Transverse colon (tissue), 4 donors: ENCODE measurements at places on chromosomes 12 and 14.
A peak's percentile ranks its signal among the peaks of the same experiment; 100 is the strongest.

- DNase-seq = no peak
Measured at GRCh38 chr14:53409289-53409688, 256.2 kb upstream of the DDHD1 start.

- peak; percentile 48 for DNase-seq
Measured at GRCh38 chr12:57898308-57898970, 42.9 kb upstream of the ATP23 start.

DNA sequence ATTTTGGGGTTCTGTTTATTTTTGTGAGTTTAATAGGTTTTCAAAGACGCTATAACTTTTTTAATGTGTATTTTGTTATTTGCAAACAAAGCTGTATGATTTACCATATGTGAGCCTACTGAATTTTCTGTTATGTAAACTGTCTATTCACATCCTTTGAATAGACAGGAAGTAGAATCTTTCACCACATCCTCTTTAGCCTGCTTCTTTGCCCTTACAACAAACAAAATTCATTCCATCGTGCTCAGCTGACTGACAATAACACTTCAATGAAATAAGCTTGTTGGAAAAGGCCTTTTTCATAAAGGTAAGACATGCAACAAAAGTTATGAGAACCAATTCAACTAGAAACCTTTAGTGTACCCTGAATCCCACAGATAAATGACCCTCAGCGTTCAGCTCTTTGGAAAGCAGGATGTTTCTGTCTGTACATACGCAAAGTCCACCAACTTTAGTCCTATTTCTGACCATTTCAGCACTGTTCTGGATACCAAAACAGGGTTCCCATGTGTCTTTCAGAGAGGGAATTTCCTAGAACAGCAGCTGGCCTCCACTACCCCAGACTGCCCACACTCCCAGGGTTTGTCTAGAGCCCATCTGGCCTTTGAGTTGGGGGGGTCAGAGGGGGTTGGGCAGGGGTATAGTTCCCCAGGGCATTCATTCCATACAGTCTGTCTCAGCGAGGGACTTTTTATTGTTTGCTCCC is 71.3 kb downstream of the DUSP6 start:
- DNase-seq = no peak

GRCh38 chr12:92695056-92695455 is 7.7 kb upstream of the PLEKHG7 start:
- no peak for DNase-seq

DNA sequence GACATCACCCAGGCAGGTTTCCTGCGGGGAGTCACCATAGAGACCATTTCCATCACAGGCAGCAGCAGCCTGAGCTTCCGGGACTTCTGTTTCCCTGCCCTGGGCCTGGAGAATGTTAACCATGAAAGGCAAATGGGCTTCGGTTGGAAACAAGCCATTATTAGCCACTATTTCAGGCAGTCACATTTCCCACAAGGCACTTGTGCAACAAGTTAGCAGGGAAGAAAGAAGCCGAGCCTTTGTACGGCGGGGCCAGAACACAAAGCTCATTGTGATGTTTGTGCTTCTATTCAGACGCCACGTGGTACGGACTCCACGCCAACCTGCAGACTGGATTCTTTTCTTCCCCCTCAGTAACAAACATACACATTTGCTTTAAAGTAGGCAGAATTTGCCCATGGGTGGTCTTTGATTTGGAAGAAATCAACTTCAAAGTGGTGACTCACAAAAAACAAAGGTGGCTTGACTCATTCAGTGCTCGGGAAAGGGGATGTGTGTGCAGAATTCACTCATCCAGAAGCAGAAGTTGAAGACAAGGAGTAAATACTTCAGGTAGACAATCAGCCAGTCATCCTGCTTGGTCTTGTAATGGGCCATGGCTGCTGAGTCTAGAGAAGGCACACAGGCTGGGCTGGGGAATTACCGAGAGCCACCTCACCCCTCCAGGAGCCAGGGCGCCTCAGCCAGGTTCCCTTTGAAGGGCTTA is 154.2 kb upstream of the PRMT8 start:
- no peak for DNase-seq

- no peak for DNase-seq
Measured at GRCh38 chr12:91744597-91744996, 401.0 kb downstream of the BTG1 start.

- no peak for DNase-seq
Measured at GRCh38 chr14:68084256-68084655, 264.7 kb downstream of the RAD51B start.

DNA sequence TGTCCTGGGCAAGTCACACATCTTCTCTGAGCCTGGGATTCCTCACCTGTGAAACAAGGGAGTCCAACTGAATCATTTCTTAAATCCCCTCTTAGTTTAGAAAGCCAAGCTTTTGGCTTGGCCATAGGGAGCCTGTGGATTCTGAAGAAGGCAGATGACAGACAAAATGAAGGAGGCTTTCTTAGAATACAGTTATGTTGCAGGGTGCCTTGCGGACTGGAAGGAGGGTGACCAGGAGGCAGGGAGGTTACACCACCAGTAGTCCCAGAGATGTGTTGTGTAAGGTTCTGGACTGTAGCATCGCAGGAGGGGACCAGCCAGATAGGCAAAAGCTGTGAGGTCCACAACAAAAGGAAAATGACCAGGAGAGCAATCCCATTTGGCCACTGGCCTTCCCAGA is 8.2 kb upstream of the ACVR1B start:
- DNase-seq = no peak

DNA sequence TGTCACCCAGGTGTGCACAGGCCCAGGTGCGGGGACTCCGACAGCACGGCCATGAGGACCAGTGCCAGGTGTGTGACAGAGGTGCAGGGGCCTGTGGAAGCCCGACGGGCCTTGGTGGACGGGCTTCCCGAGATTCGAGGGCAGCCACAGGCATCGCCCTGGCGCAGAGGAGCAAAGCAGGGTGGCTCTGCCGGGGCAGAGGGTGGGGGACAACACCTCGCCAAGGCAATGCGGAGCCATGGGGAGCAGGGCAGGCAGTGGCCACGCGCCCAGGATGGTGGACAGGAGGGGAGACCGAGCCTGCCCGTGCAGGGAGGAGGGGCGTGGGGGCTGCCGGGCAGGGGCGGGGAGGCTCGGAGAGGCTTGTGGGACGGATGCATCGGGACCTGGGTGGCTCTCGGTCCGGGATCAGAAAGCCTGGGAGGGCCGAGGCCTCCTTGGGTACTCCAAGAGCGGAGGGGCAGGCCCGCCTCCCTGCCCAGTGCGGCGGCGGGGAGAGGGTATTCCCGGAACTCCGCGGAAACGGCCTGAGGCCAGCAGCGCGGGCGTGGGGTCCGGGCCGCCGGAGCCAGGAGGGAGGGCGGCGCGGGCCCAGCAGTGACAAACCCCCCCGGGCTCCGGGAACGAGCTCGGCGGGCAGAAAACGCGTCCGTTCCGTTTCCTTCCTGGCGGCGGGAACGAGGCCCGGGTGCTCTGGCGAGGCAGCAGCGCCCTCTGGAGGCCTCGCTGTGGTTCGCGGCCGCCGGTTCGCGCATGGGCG is 1.6 kb downstream of the TMEM121 start:
- peak; percentile 81 for DNase-seq

GRCh38 chr12:22799503-22799902 is 174.5 kb downstream of the ETNK1 start:
- no peak for DNase-seq

DNA sequence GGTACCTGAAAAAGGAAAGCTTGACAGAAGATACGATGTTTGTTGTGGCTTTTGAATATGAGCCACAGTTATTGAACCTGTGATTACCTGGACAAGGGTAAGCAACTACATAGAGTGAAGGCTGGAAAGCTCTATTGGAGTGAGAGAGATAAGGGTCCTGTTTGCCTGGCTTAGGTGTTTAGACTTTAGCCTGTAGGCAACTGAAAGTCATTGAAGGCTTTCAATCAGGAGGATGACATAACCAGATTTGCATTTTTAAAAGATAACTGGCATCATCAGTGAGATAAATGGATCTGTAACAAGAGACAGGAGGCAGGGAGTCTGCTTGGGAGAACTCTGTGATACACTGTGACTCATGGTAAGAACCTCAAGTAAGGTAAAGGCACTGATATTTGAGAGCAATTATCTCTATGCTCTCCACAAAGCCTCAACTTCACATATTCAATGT is 128.9 kb upstream of the SOX5 start:
- DNase-seq = no peak

GRCh38 chr14:42023452-42023851 is 416.8 kb downstream of the LRFN5 start:
- no peak for DNase-seq

- no peak for DNase-seq
Measured at GRCh38 chr14:57898837-57899572, 33.1 kb upstream of the SLC35F4 start.

GRCh38 chr12:93139028-93139665 is 210.1 kb upstream of the EEA1 start:
- DNase-seq = no peak

GRCh38 chr14:51331486-51332367 is 91.7 kb downstream of the TMX1 start:
- DNase-seq = no peak

- peak; percentile 33 for DNase-seq
Measured at GRCh38 chr12:123075646-123076171, 75.2 kb downstream of the PITPNM2 start.

- DNase-seq = no peak
Measured at GRCh38 chr12:96980991-96981414, 73.9 kb downstream of the NEDD1 start.

GRCh38 chr12:82008251-82008650 is 249.1 kb upstream of the PPFIA2 start:
- no peak for DNase-seq

DNA sequence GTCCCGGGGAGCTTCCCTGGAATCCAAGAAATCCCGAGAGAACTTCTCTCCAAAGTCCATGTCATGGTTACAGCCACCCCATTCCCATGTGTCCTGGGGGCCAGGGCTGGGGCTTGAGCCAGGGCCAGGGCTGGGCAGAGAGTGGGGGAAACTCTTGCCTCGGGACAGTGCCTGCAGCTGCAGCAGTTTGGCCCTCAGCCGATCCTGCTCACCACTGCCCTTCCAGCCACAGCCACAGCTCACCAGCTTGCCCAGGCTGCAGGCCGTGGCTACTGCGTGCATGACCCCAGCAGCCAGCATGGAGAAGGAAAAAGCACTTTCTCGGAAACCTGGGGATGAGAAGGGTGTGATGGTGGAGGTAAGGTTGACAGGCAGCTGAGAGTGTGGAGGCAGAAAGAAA is 3.5 kb downstream of the WNT10B start:
- no peak for DNase-seq

DNA sequence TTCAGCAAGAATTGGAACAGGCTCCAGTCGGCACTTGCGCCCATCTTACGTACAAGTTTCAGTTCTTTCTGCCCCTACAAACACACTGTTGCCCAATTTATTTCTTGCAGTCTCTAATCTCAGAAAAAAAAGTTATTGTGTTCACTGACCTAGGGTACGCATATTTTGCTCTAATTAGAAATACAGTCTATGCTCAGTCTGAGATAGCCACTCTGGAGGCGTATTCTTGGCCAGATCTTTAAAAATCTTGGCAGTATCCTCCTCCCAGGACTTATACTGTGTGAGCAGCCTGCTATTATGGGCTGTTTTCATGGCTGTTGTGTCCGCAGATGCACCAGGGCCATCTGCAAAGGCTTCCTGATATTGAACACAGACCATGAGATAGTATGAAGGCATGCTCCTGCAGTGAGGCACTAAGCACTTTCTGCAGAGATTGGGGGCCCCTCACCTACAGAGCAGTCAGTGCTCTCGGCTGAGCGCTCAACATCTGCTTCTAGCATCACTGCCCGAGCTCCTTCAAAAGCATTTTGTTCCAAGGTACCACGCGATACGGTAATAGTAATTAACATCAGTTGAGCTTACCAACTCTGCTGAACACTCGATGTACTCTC is 57.9 kb downstream of the PPM1H start:
- no peak for DNase-seq

- DNase-seq = no peak
Measured at GRCh38 chr12:113795445-113795844, 170.7 kb downstream of the RBM19 start.

DNA sequence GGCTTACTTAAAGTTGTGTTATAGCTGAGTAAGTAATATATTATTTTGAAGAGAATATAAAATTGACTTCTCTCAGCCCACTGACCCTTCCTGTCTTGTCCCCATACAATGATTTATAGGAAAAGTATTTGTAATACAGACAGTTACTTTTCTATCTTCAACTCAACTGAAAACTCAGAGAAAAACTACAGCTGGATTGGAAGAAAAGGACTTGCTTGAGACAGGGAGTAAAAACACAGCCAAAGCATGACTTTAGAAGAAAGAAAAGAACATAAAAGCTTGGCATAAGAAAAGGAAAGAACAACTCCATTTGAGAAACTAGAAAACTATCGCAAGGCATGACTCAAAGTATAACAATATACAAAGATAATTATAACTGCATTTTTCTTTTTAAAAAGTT is 57.5 kb downstream of the MSRB3 start:
- DNase-seq = no peak

GRCh38 chr12:20474443-20474842 is 106.1 kb downstream of the PDE3A start:
- no peak for DNase-seq

GRCh38 chr12:75177997-75178396 is 31.6 kb downstream of the KCNC2 start:
- no peak for DNase-seq

DNA sequence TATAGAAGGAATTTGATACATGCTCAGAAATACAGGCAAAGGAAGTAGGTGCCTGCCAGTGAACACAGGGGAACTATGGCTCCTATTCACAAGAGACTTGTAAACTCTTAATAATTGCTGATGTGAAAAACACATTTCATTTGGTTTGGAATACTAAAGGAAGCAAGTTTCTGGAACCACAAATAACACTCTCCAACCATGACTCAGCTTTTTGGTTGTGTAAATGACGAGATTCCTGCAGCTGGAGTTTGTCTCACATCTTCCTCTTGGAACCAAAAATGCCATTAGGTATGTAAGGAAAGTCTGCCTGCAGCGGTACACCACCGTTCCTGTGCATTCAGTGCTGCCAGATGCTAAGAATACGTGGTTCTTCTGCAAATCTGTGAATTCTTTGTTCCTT is 4.5 kb upstream of the OR11H6 start:
- no peak for DNase-seq

GRCh38 chr12:83954956-83955601 is 957.5 kb downstream of the SLC6A15 start:
- DNase-seq = no peak
